ENCODE measurements at places on chromosomes 2 and 18.
A peak's percentile ranks its signal among the peaks of the same experiment; 100 is the strongest.

GRCh38 chr2:2647141-2647541, 316.1 kb upstream of the MYT1L start:
- no peak for DNase-seq

- no peak for DNase-seq
Measured at GRCh38 chr2:199798831-199799580, 52.0 kb downstream of the FTCDNL1 start.

DNA sequence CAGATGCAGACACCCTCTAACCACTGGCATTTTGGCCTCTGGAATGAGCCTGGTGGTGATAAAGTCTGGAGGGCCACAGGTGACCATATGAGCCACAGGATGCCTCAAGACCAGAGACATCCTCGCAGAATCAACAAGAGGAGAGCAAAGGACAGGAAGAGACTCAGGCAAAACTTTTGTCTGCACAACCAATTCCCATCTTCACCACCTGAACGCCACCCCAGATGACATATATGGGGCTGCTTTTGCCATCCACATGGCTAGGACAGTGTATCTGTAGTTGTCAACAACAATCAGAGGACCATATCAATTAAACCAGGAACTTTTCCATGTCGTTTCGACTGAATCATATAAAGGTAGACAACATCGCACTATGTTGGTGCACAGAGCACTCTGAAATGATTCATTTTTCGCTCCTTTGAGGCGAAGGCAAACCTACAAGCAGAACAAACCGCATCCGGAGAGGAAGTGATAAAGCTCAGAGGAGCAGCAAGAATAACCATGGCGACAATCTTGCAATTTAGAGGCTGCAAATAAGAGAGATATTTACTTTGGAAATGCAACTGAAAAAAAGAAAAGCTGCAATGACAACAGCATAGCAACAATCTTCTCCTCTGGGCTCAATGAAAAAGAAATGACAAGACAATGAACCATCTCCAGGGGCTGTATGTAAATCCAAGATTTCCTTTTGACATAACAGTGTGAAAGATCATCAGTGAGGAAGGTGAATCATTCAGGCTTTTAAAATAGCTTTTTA, 204.5 kb downstream of the ARL4C start:
- peak; percentile 93 for DNase-seq

DNA sequence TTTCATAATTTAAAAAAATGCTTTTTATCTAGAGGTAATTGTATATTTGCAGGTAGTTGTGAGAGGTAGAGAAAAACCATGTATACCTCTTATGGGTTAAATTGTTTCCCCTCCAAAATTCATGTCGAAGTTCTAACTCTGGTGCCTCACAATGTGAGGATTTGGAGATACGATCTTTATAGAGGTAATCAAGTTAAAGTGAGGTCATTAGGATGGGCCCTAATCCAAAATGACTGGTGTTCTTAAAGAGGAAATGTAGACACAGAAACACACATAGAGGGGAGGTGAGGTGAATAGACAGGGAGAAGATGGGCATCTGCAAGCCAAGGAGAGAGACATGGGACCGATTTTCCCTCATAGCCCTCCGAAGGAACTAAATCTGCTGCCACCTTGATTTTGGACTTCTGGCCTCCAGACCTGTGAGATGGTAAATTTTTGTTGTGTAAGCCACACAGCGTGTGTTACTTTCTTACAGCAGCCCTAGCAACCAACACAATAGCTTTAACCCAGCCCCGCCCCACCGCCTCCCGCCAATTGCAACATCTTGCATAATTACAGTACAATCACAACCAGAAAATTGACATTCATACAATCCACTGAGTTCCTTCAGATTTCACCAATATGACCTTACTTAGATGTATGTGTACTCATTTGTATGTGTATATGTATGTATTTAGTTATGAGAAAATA, 208.9 kb downstream of the MIB1 start:
- no peak for DNase-seq

- no peak for DNase-seq
Measured at GRCh38 chr2:222179592-222179991, 119.2 kb downstream of the PAX3 start.

DNA sequence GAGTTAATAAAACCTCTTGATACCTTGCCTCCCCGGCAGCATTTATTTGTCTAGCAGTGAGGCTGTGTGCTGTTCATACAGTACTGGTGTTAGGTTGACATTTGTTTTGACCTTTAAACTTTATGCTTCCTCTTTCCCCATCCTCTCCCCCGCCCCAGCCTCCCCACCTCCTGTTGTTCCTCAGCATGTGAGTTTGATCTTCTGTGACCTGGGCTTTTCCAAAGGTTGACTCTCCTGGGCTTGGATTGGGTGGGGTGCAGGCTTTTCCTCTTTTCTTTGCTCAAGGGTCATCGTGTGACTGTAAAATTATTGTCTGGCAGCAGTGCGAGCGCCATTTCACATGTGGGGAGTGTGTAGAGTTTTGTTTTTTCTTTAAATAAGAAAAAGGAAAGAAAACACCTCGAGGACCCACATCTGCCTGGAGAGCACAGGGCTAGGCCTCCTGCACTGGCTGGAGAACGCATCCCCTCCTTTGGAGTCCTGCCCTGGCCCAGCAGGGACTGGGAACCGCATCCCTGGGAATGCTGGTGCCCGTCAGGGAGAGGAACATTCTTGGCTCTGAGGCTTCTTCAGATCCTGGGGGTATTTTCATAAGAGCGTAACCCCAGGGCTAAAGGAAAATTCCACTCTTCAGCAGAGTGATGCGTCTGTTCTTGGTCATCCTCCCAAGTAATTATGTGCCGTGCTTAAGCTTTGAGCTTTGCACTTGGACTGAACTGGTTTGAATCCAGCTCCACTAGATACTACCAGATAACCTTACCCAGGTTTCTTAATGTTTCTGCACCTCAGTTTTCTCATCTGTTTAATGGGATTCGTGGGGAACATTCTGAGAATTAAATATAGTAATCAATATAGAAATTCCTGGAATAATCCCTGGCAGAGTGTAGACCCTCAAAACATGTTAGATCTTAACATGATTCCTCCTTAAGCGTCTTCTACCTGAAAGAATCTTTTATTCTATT, 91.5 kb downstream of the SETBP1 start:
- DNase-seq, result no peak

DNA sequence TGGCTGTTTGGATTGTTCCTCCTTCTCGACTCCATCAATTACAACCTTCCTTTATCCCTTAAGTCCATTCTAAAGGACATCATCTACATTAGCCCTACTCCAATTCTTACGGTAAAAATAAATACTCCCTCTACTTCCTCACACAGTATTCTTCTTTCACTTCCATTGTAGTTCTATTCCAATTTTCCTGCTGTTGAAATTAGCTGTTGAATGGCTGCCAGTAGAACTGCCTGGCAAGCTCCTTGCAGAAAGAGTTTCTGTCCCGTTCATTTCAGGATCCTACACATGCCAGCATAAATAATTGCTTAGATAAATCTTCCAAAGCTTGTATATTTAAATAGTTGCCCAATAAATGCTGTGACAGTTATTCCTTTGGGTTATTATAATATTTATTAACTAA, 459.3 kb upstream of the TRIB2 start:
- no peak for DNase-seq

- DNase-seq, result no peak
Measured at GRCh38 chr2:229273006-229273722, 2.1 kb upstream of the PID1 start.

- no peak for DNase-seq
Measured at GRCh38 chr2:221443645-221444044, 128.5 kb downstream of the EPHA4 start.

DNA sequence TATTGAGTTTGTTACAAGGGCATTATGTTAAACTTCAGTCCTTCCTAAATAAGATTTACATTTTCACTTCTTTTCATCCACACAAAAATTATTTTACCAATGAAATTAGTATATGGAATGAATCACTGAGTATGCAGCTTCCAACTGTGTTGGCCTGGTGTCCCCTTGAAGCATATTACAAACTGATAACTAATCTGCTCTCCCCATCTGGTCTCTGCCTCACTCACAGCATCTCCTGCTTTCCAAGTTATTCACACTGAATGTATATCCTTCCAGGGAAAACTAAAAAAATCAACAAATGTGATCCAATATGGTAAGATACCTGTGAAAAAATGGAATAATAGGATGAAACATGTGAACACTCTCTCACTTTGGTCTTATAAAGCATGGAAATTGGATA, 90.0 kb upstream of the NYAP2 start:
- DNase-seq, result no peak

DNA sequence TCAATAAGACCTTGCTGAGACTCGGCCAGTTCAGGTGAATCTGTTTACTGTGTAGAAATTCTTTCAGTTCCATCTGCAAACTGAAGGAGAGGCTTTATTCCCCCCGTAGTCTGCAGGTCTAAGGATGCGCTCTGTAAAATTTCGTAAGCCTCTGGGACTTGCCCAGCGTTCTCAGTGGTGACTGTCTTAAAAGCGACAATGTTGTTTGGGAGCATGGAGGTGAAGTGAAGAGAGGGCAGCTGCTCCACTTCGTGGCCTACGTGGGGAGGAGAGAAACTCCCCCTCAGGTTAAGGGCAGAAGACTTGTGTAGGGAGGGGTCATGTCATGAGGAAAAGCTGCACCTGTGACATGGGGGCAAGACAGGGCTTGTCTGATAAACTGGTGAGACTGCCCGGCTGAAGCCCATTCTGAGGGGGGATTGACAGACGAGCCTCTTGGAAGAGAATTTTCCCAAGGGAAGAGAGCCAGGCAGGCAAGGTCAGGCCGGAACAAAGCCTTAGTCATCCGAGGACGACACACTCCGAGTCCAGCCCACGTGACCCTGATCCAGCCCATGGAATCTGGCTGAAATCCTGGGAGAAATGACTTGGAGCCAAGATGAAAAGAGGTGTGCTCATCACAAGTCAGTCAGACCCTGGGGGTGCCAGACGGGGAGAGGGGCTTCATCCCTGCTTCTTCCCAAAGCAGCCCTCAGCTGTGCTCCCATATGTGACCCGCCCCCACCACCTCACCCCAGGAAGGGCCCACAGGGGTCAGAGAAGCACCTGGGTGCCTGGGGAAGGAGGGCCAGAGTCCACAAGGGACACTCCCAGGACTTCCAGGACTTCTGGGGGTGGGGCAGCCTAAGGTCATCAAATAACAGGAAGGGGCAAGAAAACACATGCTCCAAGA, 88.5 kb upstream of the SH3BP4 start:
- no peak for DNase-seq

GRCh38 chr2:121992700-121993099, 237.2 kb downstream of the TSN start:
- DNase-seq, result no peak
